NCI-H2029 (cell line): ENCODE measurements at places on chromosomes 2 and 18.
A peak's percentile ranks its signal among the peaks of the same experiment; 100 is the strongest.

GRCh38 chr2:168254158-168254935 lies 7.0 kb upstream of the STK39 start:
- DNase-seq, result no peak

- peak; percentile 94 for DNase-seq
Observed at GRCh38 chr2:68908392-68908970, 37.3 kb upstream of the BMP10 start.

- no peak for DNase-seq
Observed at GRCh38 chr2:31254237-31255203, 20.6 kb downstream of the EHD3 start.

DNA sequence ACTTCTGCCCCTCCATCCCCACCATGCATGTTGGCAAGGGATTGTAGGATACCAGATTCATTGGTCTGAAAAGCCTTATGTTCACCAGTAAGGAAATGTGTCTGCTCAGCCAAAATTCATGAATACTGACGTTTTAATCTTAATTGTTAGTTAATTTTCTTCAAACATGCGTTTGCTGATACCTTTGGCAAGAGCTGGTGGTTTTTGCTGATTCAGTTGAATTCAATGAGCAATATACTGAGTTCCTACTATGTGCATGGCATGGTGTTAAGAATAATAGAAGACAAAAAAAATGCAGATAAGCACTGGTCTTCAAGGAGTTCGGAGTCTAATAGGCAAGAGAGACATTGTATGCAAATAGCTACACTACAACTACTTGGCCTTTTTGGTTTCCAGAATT lies 811.6 kb downstream of the BCL11A start:
- no peak for DNase-seq

- DNase-seq, result no peak
Observed at GRCh38 chr2:166125557-166125956, 2.3 kb downstream of the SCN1A start.

DNA sequence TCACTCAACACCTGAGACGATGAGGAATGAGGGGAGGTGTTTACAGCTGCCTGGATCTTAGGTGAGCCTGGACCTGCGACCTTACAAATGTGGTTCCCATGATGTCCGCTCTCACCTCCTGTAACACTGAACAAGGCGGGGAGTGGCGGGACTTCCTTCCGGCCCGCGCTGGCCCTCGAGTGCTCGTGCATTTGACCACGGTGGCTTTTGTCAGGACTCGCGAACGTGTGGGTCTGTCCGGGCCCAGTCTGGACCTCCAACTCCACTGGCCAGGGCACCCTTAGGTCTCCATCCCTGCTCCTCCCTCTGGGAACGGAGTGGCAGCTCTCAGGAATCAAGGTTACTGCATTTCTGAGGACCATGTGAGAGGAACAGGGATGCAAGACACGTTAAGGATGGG lies 263.0 kb upstream of the SALL3 start:
- DNase-seq, result no peak

GRCh38 chr2:174180165-174180724 lies 68.1 kb downstream of the OLA1 start:
- no peak for DNase-seq

- DNase-seq, result no peak
Observed at GRCh38 chr2:72682061-72682460, 143.8 kb downstream of the EXOC6B start.

GRCh38 chr2:124001696-124002430 lies 23.2 kb upstream of the CNTNAP5 start:
- DNase-seq, result no peak

DNA sequence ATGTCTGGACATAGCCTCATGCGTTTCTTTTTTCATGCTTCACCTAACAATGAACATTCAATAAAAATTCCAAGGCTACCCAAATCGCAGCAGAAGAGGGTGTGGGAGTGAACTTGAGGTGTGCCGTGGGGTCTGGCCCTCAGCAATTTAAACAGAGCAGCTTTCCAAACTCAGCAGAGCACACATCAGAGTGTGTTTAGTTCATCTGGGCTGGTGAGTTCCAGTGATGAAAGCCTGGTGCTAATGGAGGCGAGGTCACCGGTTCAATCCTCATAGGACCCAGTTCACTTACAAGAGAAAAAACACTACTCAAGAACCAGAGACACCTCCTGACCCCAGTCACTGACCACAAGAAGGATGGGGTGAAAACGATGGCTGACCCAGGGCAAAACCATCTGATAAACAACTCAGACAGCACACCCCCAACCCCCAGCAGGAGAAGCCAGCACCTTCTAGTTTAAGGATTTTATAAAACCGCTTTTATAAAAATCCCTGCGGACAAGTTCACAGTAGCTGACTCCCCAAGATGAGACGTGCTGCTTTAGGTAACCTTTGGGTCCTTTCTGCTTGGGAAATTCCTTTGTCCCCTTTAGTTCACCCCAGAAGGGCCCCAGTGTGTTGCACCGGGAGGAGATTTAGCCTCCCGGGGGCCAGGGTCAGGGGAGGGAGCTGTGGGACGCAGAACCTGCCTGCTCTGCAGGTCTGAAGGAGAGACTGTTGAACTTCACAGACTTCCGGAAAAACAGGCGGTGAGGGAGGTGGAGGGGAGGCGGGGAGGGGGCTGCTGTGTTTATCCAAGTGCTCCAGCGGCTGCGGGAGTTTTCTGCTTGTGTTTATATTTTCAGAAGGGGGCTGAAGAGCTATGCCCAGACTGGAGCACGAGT lies 152.7 kb upstream of the SOX11 start:
- no peak for DNase-seq

GRCh38 chr2:85769983-85770362 lies 16.2 kb downstream of the ATOH8 start:
- no peak for DNase-seq

DNA sequence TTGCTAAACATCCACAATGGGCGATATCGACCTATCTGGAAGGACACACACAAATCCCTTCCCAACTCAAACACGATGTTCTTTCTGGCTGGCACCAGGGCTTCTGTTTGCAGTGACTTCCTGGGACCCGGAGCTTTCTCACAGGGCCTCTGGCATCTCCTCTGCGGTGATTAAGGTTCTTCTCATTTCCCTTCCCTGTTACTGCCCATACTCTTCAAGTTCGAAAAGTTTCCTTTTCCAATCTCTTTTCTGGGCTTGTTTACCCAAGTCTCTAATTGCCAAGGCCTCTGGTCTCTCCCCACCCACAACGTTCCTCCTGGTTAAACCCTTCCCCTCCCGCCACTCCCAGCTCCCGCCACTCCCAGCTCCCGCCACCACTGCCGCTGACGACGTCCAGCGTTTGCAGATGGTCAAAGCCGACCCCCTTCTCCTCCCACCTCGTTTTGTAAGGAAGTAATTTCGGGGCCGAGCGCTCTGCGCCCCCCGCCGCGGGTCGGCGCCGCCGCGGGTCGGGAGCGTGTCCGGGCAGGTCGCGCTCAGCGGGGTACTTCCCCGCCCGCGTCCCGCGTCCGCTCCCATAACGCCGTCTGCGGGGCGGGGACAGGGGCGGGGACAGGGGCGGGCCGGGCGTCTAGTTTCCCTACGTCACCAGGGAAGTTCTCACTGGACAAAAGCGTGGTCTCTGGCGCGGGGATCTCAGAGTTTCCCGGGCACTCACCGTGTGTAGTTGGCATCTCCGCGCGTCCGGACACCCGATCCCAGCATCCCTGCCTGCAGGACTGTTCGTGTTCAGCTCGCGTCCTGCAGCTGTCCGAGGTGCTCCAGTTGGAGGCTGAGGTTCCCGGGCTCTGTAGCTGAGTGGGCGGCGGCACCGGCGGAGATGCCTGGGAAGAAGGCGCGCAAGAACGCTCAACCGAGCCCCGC lies at the start of gene PMAIP1:
Gene PMAIP1 (plus strand): TSS at position 699 of the 924 bp plus-strand sequence. CDS start 182 bp downstream, at position 881.
- DNase-seq, result peak; percentile 79

- no peak for DNase-seq
Observed at GRCh38 chr2:172864182-172864581, 128.5 kb downstream of the RAPGEF4 start.

DNA sequence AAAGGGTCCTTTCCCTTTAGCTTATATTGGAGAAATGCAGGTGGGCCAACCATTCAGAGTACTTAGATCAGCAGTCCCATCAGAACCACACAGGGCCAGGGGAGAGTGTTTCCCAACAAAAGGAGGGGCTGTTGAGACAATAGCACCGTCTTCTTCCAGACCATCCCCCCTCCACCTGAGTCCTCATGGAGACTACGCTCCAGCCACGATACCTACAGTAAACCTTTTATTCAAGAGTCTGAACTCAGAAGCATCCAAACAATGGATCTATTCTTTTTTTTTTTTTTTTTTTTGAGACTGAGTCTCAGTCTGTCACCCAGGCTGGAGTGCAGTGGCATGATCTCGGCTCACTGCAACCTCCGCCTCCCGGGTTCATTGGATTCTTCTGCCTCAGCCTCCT lies 25.7 kb upstream of the ZNF532 start:
- no peak for DNase-seq

- peak; percentile 83 for DNase-seq
Observed at GRCh38 chr2:121155502-121156056, 129.4 kb downstream of the TFCP2L1 start.

- DNase-seq, result no peak
Observed at GRCh38 chr2:54673501-54673998, 49.9 kb upstream of the EML6 start.

GRCh38 chr2:54958717-54959371 lies 91.4 kb downstream of the RTN4 start:
- no peak for DNase-seq

GRCh38 chr2:171146633-171147032 lies 14.1 kb downstream of the TLK1 start:
- DNase-seq, result no peak

DNA sequence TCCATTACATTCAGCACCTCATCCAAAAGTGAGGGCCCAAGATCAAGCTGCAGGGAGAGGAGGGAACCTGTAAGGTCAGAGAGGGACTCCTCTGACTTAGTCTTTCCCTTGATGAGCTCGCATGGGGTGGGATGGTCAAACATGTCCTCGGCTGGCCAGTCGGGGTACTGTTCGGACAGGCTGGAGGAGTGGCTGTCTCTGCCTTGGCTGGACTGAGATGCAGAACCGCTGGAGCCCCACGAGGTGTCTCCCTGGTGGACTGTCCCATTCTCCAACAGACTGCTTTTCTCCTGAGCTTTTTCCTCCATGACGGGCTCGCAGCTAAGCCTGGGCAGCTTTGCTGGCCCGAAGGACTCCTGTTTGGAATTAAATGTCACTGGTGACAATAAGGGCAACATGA lies 25.6 kb downstream of the CDC42EP3 start:
- DNase-seq, result no peak

- no peak for DNase-seq
Observed at GRCh38 chr2:127664065-127664894, 11.1 kb downstream of the LIMS2 start.

GRCh38 chr2:25197336-25198208 lies 29.2 kb upstream of the POMC start:
- no peak for DNase-seq

DNA sequence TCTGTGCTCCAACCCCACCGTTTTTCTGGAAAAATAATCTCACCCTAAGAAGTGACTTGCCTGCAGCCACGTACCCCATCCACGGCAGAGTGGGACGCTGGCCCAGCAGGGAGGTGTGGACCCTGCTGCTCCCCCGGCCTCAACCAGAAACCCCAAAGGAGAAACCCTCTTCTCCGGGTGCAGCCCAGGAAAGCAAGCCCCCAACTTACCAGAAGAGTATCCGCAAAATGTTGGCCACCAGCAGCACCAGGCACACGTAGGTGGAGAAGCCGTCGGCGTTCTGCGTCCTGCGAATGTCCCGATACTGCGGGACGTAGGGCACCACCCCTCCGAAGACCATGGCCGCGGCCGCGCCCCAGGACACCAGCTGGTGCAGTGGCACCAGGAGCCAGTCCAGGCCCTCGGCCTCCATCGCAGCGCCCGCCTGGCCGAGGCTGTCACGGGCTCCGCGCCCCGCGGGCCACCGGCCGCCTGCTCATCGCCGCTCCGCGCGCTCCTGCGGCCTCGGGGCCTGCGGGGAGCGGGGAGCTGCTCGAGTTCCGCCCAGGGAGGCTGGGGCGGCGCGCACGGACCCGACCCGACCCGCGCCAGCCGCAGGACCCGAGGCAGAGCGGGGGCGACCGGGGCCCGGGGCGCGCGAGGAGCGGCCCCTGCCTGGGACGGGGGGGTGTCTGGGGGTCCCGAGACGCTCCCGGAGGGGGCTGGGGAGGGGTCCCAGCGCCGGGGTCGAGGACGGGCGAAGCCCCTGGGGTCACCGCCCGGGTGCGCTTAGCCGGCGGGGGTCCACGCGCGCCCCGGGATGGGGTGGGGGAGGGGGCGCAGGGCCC lies 725 bp downstream of the SLC66A2 start:
- no peak for DNase-seq

GRCh38 chr2:233240897-233241296 lies 10.6 kb upstream of the ATG16L1 start:
- no peak for DNase-seq

DNA sequence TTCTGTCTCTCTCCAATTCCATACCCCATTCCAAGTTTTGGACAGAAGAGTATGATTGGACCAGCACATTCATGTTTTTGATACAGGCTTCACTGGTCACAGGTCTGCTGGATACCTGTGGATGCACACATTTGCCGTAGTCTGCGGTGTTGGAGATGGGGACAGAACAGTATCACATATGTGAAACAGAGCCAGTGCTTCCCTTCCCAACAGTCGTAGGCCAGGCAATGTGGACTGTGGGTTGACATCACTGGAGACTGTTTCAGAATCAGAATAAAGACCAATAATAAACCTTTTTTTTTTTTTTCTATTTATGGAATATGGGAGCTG lies 18.7 kb downstream of the ACSL3 start:
- no peak for DNase-seq

DNA sequence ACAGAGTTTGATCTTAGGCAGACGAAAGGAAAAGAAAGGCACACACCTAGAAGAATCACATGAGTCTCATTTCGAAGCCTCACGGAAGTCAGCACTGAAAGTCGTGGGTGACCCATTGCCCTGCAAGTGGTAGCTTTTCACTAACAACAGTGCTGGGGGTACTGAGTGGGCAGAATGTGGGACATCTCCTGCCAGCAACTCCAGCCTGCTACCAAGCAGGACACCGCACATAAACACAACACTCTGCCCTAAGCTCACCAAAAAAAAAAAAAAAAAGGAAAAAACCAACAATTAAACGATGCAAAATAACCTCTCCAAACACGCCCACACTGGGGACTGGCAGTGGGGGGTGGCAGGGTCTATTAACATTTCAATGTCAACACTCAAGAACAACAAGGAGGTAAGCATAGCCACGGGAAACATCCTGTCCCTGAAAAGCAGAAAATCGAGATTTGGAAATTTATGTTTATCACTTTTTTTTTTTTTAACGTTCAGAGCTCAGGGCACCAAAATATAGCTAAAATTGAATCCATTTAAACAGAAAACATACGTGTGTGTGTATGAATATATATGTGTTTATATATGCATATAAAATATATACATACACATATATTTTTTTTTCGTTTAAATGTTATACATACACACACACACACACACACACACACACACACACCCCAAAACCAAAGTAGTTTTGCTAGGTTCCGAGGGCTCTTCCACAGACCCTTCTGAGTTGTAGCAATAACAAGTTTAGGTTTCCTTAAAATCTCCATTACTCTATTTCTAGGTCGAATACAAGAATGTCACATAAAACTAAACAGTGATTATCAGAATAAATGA lies 2.2 kb downstream of the INO80D start:
- DNase-seq, result peak; percentile 28

- DNase-seq, result no peak
Observed at GRCh38 chr2:40209761-40210160, 242.1 kb downstream of the SLC8A1 start.
